CD4-positive, alpha-beta memory T cell (primary cell): ENCODE measurements at places on chromosomes 12 and 14.

GRCh38 chr14:77041881-77042545, 13.5 kb upstream of the IRF2BPL start:
- DNase-seq, result no peak

DNA sequence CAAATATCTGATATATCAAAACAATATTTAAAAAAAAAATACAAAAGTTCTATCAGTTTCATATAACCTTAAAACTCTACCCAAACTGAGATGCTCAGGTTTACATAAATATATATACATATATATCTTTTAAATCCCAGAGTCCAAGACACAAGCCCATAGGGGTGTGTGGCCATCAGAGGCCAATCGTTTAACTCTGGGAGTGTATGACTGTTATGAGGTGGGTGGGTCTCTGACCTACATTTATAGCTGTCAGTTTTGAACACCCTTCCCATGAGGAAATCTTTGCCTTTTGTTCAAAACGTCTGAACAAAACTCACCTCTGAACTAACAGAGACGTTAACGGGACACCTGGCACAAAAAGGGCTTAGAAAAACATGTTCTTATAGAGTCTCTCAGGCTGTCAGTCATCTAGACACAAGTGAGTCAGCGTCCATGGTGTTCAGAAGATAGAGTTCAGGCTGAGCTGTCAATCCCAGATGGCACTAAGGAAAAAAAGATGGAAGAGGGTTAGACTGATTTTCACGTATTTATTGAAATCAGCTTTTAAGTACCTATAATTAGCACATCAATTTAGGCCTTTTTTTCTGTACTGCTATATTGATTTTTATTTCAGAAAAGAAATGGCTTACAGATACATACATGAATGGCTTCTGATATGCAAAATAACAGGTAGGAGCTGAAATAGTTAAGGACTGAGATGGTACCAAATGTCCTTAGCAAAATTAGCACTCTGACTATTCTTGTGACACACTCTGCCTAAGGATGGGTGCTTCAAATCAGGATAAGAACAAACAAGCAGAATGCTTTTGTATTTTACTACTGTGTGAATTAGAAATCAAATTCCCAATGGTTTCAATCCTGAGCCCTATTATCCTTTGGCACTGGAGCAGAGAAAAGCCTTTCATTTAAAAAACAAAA, 29.2 kb downstream of the HIGD1C start:
- no peak for DNase-seq

GRCh38 chr14:106308839-106309389, 782.5 kb downstream of the TMEM121 start:
- DNase-seq, result peak; percentile 68

DNA sequence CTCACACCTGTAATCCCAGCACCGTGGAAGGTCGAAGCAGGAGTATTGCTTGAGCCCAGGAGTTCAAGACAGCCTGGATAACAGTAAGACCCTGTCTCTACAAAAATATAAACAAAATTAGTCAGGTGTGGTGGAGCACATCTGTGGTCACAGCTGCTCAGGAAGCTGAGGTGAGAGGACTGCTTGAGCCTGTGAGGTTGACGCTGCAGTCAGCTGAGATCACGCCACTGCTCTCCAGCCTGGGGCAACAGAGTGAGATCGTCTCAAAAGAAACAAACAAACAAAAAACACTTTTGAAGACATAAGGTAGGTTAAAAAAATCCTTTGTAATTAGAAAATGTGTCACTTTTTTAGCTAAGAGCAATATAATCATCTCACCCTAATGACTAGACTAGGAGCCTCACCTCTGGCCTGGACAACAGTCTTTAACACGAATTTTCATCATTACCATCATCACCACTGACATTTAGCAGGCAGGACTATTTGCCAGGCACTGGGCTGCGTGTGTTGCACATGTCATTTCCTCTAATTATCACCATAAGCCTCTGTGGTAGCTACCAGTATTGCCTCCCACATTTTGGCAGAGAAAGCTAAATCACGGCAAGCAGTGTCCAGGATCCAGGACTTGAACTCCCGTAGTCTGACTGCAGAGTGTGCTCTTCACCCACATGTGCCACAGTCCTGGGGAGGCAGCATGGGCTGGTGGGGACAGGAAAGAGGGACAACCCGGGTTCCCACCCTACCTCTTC, 4.6 kb upstream of the SYCP3 start:
- no peak for DNase-seq

GRCh38 chr14:89166633-89167032, 250.4 kb downstream of the FOXN3 start:
- no peak for DNase-seq

DNA sequence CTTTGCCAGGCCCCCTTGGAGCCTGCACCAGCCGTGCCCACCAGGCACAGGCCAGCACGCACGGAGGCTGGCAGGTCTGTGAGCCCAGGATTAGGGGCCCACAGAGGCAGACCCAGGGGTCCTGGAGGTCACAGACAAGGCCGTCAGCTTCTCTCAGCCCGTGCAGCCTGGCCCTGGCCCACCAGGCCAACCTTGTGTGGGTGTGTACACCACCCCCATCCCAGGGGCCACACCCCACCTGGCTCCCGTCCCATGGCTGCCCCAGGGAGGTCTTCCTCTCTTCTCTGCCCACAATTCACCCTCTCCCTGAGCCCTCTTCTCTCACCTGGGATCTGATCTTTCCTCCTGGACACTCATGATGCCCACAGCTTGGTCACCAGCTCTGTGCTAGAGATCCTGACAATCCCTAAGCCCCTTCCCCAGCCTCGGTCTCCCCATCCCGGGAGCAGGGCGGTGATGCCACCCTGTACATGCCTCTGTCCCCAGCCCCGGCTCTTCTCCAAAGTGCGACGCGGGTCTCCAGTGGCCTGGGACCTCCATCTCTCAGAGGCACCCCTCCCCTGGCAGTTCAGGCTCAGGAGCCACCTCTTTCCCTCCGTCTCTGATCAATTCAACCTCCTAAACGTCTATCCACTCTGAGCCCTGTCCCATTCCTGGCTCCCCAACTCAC, 31.1 kb upstream of the GPR132 start:
- DNase-seq, result no peak

GRCh38 chr14:26380637-26381036, 217.2 kb downstream of the NOVA1 start:
- no peak for DNase-seq

DNA sequence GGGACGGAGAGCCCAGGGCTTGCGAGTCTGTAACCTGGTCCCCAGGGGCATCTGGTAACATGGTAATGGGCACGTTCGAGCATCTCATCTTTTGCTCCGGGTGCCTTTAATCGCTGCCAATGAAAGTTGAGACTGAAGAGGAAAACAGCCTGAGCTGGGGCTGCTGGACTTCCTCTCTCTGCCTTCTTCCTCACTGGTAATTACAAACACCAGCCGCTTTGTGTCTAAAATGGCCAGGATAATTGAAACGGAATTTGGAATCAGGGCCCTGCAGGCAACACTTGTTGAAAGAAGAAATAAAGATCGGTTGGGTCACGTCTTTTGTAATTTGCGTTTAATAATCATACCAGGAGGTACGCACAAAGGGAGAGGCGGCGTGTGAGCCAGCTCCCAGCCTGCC, 51.5 kb upstream of the GPATCH2L start:
- no peak for DNase-seq

DNA sequence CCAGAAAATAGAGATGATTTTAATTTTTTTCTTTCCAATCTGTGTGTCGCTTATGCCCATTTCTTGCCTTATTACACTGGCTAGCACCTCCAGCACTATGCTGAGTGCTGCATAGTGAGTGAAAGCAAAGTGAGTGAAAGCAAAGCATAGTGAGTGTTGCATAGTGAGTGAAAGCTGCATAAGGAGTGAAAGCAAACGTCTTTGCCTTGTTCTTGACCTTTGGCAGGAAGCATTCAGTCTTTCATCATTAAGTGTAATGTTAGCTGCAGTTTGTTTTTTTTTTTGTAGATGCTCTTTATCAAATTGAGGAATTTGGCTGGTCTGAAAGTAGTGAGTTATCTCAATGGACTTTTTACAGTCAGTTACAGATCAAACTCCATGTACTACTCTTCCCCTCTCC, 6.9 kb upstream of the CORO1C start:
- no peak for DNase-seq

DNA sequence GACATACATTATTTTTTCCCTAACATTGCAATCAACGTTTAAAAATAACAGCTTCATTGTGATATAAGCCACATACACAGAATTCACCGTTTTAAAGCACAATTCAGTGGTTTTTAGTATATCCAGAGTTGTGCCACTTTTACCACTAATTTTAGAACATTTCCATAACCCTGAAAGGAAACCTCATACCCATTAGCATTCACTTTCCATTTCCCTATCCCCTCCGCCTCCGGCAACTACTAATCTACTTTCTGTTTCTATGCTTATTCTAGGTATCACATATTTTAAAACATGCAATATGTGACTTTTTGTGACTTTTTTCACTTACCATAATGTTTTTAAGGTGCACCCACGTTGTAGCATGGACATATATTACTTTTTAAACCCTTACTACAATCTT, 55.6 kb upstream of the ISM2 start:
- no peak for DNase-seq

GRCh38 chr12:52524241-52524897, 4.2 kb upstream of the KRT5 start:
- no peak for DNase-seq

DNA sequence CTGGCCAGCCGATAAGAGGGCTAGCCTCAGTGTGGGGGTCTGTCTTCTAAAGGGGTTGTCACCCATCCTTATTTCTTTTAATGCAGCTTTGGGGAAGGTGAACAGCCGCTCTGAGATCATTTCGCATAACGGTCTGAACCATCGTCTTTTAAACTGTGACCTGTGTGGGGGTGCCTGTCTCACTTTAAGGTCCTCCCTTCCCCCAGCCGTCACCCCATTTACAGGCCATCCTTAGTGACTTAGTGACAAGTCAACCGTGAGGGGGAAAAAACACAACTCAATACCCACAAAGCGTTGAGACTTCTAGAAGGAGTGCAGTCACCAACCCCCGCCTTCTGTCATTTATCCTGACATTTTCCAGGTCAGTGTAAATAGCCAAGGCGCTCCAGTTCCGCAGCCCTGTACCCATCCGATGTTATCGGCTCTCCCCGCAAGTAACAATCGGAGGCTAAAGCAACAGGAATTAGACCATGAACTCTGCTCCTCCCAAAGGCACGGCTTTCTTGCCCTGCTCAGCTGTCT, 505 bp upstream of the DENND5B start:
- DNase-seq, result no peak

DNA sequence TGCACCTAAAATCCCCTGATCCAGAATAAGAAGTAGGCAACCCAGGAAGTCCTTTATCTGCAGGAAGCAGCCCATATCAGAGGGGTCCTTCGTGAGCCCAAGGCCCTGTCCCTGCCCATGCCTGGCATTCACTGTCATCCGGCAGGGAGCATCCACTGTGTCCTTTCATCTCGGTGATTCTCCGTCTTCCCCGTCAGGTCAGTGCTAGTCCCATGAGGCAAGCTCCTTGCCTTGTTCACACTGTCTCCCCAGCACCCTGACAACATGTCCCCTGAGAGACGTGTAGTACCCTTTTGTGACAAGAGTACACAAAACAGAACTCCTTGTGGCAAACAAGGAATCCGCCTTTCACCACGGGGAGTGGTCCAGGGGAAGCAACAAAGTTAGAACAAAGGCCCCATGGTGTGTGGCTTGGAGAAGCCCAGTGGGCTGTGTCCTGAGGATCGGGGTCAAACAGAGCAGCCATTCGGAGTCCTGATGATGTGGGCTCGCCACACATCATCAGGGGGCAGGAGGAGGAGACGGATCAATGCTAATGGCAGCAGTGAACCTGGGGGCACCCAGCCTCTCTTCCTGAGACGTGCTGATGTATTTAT, 112.1 kb downstream of the DICER1 start:
- no peak for DNase-seq

DNA sequence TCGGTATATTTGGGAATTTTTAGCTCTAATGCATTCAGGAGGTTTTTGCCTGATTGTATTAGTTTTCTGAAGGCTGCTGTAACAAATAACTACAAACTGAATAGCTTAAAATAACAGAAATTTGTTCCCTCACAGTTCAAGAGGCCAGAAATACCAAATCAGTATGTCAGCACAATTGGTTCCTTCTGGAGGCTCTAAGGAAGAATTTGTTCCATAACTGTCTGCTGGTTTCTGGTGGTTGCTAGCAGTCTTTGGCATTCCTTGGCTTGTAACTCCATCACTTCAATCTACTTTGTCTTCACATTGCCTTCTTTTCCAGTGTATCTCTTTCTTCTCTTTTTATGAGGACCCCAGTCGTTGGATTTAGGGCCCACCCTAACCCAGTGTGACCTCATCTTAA, 21.3 kb downstream of the TMTC3 start:
- no peak for DNase-seq
